ENCODE measurements at places on chromosomes 1 and 21.

GRCh38 chr1:200178340-200178739, 150.8 kb downstream of the NR5A2 start:
- DNase-seq = no peak

DNA sequence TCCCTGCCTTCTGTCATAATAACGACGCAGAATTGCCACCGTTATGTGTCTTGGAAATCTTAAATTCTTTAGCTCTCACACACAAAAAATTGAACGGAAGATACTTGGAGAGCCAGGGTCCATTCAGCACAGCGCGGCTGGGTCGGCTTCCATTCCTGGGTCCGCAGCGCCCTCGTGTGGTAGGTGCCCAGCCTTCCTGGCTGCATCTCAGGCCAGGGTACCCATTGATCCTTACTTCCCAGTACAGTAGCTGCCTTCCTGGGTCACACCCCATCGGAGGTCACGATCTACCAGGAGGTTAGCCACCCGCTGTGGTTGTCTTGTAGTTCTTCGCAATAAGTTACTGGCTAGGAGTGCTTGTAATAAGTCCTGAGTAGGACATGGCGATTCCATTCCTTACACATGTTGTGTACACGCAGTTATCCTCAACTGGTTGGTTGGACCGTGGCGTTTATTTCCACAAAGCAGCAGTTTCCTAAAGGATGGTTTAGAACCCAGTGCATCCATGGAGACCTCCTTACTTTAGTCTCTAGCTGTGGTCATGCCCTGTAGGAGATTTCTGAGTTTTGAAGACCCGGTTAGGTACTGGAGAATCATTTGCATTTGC, 9.9 kb upstream of the MTARC1 start:
- peak; percentile 49 for DNase-seq

GRCh38 chr1:169590932-169591331, 4.7 kb upstream of the F5 start:
- DNase-seq = no peak

DNA sequence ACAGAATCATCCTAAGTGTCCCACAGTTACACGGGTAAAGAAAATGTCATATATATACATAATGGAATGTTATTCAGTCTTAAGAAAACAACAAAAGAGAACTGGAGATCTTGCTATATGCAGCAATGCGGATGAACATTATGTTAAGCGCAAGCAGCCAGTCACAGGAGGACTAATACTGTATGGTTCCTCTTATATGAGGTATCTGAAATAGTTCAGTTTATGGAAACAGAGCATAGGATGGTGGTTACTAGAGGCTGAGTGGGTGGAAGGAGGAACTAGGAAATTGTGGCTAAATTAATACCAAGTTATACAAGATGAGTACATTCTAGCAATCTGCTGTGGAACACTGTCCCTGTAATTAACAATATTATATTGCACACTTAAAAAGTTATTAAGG, 834.3 kb downstream of the KCNT2 start:
- DNase-seq = no peak

DNA sequence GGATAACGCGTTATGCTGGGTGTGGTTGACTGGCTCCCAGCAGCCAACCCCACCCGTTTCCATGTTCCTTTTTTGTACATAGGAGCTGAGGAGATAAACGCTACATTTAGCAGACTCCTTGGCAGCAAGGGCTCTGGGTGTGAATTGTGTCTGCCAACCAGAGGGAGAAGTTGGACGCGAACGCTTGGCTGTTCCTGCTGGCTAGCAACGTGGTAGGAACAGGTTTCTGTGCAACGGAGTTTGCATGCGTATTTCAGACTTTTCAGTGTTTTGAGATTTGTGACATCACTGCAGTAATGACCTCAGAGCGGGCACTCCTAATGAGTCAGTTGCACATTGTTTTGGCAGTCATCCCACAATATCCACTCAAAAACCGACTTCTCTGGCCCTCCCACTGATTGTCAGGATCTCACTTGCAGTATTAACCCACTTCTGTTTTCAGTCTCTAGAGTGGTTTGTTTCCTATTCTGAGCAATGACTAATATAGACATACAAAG, 98.7 kb upstream of the RGS1 start:
- peak; percentile 14 for DNase-seq

DNA sequence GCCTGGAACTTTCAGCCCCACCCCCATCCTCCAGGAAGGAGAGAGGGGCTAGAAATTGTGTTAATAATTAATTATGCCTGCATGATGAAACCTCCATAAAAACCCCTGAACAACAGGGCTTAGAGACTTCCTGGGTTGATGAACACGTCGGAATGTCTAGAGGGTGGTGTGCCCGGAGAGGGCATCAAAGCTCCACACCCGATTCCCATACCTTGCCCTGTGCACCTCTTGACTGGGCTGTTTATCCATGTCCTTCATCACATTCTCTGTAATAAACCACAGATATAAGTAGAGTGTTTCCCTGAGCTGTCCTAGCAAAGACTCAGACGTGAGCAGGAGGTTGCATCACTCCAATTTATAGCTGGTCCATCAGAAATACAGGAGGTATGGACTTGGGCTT, 624.0 kb downstream of the NPHP4 start:
- DNase-seq = no peak

- no peak for DNase-seq
These were observed 30.4 kb upstream of the SNX27 start for GRCh38 chr1:151581451-151581850.

- DNase-seq = no peak
These were observed 12.1 kb downstream of the LRRC8B start for GRCh38 chr1:89536555-89537341.

- DNase-seq = peak; percentile 17
These were observed 330.9 kb downstream of the S1PR1 start for GRCh38 chr1:101567582-101568189.

DNA sequence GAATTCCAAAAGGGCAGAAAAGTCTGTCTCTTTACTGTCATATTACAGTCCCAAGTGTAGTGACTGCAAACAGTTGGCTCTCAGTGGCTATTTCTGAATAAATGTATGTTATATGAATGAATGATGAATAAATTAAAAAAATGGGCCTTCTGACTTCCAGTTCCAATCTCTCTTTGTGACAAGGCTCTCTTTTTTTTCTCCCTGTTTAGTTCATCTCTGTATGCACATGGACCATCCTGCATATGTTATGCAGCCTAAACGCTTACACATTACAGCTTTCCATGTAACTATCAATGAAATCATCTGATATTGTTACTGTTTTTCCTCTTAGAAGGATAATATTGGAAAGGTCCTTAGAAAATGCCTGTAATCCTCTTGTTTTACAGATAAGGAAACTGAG, 363.0 kb downstream of the NUF2 start:
- no peak for DNase-seq

GRCh38 chr21:33305344-33305671, 19.5 kb upstream of the IFNAR1 start:
- no peak for DNase-seq

DNA sequence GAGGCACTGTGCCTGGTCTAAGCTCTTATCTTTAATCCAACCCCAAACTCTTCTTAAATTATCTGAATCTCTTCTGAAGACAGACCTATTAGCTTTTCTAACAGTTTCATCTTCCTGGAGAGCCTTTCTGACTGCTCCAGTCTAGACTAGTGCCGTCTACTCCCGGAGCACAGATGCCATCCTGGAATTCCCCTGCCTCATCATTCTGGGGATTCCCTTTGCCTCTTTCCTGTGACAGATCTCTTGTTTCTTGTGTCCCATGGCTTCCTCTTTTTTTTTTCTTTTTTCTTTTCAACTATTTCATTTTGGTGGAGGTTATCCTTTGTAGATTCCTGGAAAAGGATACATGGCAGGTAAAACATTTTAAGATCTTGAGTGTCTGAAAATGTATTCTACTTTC, 11.7 kb downstream of the SEMA4A start:
- DNase-seq = peak; percentile 16

DNA sequence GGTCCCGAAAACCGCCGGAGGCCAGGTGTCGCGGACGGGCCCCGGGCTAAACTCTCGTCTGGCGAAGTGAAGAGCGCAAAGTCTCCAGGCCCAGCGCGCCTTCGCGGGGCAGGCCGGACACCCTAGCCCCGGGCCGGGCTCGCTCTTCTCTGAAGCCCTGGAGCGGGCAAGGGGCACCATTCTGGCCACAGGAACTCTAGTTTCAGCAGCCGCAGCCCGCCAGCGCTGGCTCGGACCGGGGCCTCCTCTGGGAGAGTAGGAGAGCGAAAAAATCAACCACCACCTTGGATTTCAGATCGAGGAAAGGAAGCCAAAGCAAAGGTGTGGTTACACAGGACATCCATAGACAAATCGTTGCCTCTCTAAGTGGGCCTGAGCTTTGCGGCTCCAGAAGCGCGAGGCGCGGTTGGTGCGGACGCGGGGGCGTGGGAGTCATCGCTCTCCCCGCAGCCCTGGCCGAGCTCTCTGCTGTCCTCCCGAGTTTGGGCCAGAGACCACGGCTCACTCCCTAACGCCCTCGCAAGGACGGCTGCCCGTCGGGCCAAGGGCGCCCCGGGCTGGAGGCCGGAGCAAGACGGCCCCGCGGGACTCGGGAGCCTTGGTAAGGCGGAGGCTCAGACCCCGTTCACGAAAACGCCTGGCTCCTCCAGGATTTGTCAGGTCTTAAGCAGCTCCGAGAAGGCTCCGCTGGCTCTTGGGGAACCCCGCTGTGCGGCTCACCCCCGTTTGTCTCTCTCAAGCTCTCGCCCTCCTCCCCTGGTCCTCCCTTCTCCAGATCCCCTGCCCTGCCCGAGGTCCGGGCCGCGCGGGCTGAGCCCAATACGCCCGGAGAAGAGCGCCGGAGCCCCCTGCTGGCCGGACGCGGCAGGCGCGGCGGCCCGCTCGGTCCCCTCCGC, 132.9 kb upstream of the DPYD start:
- peak; percentile 54 for DNase-seq

DNA sequence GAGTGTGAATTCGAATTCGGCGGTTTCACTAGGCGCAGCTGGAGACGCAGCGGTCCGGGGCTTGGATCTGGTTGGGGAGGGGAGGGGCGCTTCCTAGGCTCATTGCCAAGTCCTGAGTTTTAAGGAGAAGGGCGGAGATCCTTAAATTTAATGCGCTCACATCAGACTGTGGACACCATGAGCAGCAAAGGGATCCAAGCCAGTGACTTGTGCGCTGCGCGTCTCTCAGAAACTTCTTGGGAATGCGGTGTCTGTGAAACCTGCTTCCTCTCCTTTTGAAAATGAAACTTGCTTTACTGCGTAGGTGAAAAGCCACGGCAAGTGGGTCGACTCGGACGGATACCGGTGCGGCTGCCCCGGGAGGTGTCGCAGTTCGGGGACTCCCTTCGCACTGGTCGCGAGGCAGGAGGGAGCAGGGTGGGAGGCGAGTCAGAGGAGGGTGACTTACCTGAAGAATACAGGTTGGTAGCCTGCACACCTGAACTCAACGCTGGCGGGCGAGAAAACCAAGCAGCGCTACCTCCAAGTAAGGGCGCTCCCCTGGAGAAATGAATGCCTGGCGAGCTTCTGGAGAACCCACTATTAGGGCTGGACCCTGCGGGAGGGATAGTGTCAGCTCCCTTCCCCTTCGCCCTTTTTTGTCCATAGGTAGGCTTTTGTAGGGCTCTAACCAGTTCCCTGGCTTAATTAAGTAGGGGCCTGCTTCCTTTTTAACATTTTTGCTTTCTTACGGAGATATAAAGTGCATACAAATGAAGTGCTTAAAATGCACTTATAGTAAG, 992 bp downstream of the TENT5C start:
- peak; percentile 71 for DNase-seq

DNA sequence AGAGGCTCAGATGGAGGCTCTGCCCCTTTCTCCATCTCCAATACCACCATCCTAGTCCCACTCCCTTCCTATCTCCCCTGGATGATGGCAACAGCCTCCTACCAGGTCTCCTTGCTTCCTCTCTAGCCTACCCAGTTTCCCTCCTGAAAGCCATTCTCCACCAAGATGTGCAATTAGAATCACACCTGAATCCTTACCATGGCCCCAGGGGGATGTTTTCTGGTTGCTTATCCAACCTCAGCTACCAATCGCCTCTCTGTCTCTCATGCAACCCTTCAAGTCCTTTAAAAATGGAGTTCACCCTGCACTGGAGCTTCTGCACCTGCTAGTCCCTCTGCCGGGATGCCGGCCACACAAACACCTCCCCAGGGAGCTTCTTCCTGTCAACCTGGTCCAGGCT, 2.9 kb downstream of the RCAN1 start:
- no peak for DNase-seq

GRCh38 chr21:41643246-41643966, 123.4 kb downstream of the RIPK4 start:
- no peak for DNase-seq

GRCh38 chr1:81834268-81834667, 33.5 kb downstream of the ADGRL2 start:
- no peak for DNase-seq

GRCh38 chr1:92461364-92462097, 25.2 kb downstream of the GFI1 start:
- DNase-seq = no peak

- DNase-seq = no peak
These were observed 630.9 kb upstream of the USP24 start for GRCh38 chr1:55846051-55846450.

DNA sequence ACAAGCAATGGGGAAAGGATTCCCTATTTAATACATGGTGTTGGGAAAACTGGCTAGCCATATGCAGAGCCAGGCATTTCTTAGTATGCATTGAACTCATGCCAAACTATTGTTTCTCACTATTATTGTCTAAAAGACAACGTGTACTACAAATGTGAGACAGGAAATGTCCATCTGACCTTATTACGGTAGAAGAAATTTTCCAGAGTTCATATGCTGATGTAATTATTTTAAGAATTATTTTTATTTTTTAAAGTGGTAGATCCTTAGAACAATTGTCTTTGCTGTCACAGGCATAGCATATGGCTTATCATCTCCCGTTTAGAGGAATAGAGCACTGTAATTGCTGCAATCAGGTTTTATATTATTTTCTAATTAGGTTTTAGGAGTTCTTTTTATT, 75.2 kb upstream of the S1PR1 start:
- DNase-seq = no peak

DNA sequence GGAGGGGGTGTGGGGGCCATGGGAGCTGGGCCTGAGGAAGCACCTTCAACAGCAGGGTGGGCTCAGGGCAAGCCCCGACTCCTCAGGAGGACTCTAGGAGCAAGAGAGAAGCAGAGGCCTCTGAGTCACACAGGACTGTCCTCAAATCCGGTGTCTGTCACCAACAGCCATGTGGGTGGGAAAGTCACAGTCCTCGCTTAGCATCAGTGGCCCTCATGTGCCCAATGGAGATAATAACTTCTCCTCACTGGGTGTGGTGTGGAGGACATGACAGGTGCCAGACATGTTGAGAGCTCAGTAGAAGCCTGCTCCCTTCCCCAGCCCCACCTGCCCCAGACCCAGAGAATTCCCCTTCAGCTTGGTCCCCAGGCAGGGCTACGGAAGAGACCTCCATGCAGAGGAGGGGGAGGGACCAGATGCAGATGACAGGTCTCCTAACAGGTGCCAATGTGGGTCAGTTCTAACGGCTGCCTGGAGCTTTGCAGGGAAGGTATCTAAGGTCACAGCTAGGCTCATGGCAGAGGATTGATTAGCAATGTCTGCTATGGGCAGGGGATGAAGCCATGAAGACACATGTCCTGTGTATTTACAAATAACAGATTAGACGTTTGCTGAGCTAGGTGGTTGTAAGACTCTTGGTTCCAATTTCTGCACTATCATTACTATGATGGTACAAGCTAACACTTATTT, 30.2 kb downstream of the TTC39A start:
- no peak for DNase-seq

Data from CD4-positive, alpha-beta T cell treated with Interleukin-1 beta for 1 hour (primary cell).